ENCODE measurements at places on chromosomes 4 and X.

DNA sequence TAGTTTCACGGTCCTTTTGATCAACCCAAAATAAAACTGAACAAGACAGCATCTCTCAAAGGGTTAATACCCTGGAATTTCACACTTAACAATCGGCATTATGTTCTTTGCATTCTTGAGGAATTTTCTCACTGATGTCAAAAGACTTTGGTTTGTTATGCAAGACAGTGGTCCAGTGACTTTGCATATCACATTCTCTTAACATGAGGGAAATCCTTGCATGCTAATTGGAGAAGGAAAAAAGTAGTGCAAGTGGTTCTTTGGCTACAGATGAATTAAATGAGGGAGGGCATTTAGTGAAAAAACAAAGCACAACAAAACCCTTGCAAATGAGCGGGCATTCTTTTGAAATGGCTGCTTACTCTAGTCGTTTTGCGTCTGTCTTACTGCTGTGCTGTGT, 105.1 kb upstream of the LIMCH1 start:
- DNase-seq, result no peak

- DNase-seq, result no peak
These were observed 189.6 kb upstream of the POF1B start for GRCh38 chrX:85569096-85569495.

- DNase-seq, result no peak
These were observed 72.7 kb downstream of the KDM6A start for GRCh38 chrX:44945736-44946135.

GRCh38 chr4:153220682-153221395, 16.6 kb downstream of the TRIM2 start:
- no peak for DNase-seq

DNA sequence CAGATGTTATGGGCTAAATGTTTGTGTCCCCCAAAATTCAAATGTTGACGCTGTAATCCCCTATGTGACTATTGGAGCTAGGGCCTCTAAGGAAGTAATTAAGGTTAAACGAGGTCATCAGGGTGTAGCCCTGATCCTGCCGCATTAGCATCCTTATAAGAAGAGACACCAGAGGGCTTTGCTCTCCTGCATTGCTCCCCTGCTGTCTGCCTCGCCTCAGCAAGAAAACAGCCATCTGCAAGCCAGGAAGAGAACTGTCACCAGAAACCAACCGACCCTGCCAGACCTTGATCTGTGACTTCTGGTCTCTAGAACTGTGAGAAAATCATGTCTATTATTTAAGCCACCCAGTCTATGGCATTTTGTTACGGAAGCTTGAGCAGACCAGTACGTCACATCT, 331.9 kb downstream of the DCTD start:
- DNase-seq, result no peak

DNA sequence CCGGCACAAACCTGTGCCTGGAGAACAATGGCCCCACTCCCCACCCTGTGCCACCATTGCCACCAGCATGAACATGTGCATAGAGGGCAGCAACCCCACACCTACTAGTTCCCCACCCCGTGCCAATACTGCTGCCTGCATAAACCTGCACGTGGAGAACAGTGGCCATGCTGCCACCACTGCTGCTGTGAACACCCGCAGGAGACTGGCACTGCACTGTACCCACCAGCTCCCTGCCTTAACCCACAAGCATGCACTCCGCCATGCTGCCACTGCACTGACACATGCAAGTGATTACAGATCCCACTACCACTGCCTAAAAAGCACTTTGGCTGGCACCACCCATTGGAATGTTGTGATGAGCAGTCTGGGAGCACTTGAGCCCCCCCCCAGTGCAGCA, 77.3 kb downstream of the NAA11 start:
- no peak for DNase-seq

GRCh38 chr4:182394181-182394580, 151.0 kb downstream of the TENM3 start:
- no peak for DNase-seq

GRCh38 chrX:40074080-40074958, 23.4 kb downstream of the BCOR start:
- DNase-seq, result no peak

- no peak for DNase-seq
These were observed 66.0 kb upstream of the TENM3 start for GRCh38 chr4:182177166-182177565.

- peak; percentile 86 for DNase-seq
These were observed 37.2 kb downstream of the ABLIM2 start for GRCh38 chr4:8121292-8122015.

- peak; percentile 57 for DNase-seq
These were observed 62.4 kb upstream of the CRMP1 start for GRCh38 chr4:5955201-5955821.

Measured in SK-N-SH (cell line).